ENCODE measurements at places on chromosomes 5 and 9.

DNA sequence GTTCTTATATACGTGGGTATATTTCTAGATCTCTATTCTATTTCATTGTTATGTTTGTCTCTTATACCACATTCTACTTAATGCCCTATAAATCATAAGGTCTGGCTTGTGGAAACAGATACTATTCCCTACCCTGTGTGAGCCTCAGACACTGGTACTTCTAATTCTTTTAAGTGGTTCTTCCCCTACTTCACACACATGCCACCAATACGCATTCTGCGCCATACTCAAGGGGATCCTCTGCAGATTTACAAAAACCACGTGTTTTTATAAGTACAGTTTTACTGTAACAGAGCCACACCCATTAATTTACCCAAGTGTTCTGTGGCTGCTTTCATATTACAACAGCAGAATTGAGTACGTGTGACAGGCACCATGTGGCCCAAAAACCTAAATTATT is 195.6 kb downstream of the SAXO1 start:
- DNase-seq, result no peak

DNA sequence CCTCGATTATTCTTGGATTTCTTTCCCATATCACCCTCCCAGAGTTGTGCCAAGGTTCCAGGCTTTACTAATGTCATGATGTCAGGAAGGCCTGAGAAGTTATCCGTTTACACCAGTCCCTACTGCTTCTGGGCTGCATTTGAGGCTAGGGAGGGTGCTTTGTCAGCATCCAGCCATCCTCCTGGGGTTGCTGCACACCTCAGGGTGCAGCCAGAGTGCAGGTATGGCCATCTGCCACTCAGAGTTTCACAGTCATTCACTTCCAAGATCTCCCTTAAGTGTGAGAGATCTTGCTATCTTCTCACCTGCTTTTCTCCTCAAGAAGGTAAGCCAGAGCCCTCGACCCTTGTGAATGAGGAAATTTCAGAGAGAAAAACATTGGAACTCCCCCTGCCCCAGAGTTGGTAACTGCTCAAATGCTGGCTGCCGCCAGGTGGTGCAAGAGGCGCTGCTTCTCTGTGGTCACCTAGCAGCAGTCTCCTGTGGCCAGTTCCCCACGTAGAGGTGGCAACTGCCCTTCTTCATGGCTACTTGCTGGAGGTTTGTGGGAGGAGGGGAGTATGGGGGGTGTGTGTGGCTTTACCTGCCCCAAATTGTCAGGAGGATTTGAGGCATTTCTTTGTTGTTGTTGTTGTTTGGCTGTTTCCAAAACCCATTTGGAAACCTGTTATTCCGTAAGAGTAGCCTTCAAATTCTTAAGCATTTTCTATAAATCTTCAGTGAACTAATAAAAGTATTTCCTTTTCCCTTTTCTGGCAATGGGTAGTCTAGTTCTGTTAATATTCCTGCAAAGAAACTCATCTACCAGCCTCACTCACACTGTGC is 259.6 kb upstream of the DMRT1 start:
- DNase-seq, result no peak

- DNase-seq, result no peak
These were observed 65.0 kb downstream of the SLC1A1 start for GRCh38 chr9:4555236-4555635.

- no peak for DNase-seq
These were observed 108.6 kb downstream of the ACER2 start for GRCh38 chr9:19517202-19517942.

- DNase-seq, result no peak
These were observed 3.1 kb upstream of the STOM start for GRCh38 chr9:121373011-121373729.

- no peak for DNase-seq
These were observed 95.8 kb downstream of the CNTLN start for GRCh38 chr9:17230646-17231045.

DNA sequence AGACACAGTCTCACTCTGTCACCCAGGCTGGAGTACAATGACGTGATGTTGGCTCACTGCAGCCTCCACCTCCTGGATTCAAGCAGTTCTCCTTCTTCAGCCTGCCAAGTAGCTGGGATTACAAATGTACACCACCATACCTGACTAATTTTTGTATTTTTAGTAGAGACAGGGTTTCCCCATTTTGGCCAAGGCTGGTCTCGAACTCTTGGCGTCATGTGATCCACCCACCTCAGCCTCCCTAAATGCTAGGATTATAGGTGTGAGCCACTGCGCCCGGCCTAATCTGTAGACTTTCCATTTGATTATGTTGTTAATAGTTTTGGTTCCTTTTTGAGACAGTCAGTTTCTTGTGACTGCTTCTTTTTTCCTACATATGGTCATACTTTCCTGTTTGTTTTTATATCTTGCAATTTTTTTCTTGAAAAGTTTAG is 31.0 kb downstream of the MTREX start:
- DNase-seq, result no peak

GRCh38 chr9:128898845-128899565 is 17.1 kb downstream of the LRRC8A start:
- no peak for DNase-seq

DNA sequence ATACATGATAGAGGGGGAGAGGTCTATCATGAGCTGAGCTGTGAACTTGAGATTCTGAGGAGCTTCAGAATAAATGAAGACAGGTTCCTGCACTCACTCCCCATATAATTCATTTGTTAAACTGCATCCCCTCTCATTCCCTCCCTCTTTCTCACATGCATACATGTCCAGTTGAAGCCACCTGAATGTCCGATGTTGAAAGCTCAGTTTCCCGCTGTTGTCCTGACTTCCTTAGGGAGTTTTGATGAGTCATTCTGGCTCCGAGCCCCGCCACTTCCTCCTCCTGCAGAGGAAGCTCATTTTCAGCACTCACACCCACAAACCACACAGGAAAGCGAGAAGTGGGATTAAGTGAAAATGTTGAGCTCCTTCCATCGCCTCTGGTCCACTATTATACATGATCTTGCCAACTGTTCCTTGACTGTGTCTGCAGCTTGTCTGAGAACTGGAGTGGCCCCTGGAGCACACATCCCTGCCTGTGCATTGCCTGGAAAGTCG is 121.2 kb downstream of the CEMIP2 start:
- DNase-seq, result no peak

DNA sequence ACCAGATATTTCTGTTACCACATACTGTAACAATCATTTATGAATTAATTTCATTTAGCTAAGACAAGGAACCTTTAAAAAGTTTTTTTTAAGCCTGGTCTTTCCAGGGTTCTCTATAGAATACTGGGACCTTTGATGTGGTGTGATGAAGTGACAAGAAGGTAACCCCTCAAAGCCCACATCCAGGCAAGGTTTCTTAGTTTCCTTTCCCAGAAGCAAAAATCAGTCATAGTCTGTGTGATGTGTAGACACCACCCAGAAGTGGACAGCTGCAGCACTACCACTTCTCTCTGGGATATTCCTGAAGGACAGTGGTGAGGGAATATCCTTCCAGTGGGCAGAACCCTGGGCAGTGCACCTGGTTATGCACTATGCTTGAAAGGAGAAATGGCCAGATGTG is 115.6 kb downstream of the TTC39B start:
- DNase-seq, result no peak

- no peak for DNase-seq
These were observed 9.3 kb downstream of the NACC2 start for GRCh38 chr9:136085815-136086212.

- DNase-seq, result no peak
These were observed 161.6 kb upstream of the PANK3 start for GRCh38 chr5:168740811-168741213.

DNA sequence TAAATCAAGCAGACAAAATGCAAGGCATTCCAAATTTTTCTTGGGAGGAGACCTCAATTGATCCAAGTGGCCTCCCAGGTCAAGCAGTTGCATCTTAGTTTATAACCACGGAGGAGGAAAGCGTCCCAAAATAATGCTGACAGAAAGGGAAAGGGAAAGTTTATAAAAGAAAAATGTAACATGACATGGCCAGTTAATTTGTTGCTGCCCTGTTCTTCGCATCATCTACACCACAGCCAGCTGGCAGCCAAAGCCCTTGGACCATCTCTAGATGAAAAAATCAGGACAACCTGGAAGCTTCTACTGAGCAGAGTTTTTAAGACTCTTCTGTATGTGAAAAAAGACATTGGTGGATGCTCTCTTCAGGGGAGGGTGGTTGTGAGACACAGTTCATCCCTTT is 128.8 kb upstream of the FBXL7 start:
- DNase-seq, result no peak

GRCh38 chr5:159053216-159053615 is 46.5 kb downstream of the EBF1 start:
- no peak for DNase-seq
